ENCODE measurements at places on chromosomes 2 and 18.
A peak's percentile ranks its signal among the peaks of the same experiment; 100 is the strongest.

- no peak for DNase-seq
Observed at GRCh38 chr2:47050021-47050760, 104.9 kb downstream of the STPG4 start.

GRCh38 chr2:161379740-161380139, 36.4 kb upstream of the TBR1 start:
- DNase-seq = no peak

DNA sequence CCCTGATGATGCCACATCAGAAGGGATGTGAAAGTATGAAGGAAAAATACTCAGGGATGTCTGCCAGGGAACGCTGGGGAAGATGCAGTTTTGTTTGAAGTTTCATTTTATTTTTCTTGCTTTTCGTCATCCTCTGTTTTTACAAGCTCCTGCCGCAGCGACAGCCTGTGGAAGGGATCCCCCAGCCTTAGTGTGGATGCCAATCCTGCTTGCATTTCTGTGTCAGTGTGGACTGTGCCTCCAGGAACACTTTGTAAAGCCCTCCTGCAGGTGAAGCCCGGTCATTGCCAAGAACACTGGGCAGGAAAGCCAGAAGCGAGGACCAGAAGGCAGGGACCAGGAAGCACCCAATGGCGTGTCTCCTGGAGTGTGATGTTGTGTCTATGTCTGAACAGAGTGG, 234.3 kb downstream of the SEPTIN10 start:
- no peak for DNase-seq

DNA sequence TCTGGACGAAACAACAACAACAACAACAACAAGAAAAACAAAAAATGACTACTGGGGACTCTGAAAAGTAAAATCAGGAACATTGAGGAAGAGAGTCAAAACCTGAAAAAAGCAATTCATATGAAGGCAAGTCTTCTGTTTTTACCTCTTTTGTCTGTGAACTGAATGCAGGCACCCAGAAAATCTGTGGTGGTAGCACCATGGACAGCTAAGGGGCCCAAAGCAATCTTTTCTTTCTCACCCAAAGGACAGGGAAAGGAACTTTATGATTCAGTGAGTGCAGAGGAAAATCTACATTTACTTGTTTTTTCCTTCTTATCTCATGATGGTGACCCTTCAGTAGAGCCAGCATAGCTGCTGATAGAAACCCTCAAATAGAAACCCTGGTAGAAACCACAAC, 10.4 kb downstream of the ALK start:
- no peak for DNase-seq

DNA sequence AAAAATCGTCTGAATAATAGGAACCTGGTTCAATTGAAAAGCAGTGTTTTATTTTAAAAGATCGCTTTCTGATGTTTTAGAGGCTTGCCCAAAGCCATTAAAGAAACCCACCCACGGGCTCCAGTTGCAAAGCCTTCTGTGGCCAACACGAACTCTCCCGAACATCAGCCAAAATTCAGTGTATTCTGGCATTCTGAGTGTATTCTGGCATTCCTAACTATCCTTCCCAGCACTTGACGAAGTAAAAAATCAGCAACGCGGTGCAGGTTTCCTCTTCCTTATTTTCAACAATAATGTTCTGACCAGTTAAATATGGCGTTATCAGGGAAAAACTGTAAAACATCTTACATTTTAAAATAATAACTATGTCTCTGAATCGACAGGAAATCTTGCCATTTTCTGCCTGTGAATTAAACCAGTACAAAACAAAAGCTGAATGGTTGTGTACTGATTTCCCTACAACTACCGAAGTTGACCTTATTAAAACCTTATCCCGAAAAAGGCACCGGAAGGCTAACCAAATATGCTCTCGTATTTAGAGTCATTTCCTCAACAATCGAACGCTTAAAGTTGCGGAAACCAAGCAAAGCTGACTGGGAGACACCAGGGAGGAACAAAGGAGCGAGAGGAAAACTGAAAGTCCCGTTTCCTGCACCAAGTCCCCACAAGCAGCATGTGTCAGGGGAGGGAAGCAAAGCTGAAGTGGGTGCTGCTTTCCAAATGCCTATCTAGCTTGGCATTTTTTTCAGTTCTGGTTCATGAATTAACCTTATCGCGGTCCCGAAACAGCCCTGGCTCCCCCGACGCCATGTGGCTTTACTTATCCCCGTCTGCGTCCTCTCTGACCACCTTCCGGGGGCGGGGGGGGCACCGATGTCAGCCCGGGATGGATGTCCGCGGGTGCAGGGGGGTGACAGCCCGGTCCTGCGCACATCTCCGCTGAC, 44.3 kb downstream of the ZNF516 start:
- DNase-seq = no peak

DNA sequence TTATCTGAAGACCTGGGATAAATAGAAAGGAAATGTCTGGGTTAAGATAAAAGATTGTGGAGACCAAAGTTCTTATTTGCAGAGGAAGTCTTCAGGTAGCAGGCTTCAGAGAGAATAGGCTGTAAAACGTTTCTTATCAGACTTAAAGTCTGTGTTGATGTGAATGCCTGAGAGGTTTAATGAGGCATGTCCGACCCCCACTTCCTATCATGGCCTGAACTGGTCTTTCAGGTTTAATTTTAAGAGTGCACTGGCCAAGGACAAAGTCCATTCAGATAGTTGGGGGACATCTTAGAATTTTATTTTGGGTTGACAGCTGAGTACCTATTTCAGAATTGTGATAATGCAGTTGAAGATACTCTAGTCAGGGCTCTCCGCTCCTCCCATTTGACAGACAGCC, 92.1 kb downstream of the ATL2 start:
- no peak for DNase-seq

DNA sequence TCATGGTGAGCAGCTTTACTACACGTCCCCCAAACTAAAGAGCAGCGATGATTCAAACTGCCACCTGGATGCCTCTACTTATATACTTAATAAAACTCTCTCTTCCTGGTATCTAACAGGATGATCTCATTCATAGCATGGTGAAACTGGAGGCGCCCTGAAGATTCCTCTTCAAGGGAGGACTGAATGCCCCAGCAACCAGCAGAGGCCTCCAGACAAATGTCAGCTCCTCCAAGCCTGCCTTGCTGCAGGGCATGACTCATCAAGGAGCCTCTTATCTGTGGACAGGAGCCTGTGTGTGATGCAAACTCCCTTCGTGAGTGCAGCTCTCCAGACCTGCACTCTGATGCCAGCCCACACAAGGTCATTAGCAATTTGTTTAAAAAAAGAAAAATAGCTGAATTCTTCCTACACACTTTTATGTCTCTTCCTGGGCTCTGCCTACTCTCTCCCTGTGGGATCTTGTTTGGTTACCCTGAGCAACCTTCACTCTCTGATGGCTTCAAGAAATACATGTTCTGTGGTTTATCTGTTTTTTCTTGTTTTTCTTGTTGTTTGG, 30.2 kb downstream of the LONRF2 start:
- DNase-seq = peak; percentile 35

DNA sequence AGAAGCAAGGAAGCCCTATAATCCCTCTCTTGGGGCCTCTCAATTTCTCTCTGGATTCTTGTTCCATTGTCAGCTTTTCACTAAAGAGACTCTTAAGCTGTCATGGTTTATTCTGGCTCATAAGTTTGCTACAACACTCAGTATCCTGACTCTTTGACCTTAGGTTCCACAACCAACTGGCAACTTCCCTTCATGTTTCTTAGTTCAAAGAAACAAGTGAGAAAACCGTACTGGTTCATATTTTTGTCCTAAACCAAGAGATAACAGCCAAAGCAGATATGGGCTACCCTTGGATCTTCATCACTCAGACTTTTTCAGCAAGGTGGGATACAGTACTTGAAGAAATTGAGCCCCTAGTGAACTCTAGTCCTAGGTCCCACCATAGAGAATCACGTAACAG, 109.9 kb upstream of the CRIM1 start:
- DNase-seq = no peak

- peak; percentile 49 for DNase-seq
Observed at GRCh38 chr2:64327510-64328414, 126.2 kb upstream of the LGALSL start.

- DNase-seq = peak; percentile 35
Observed at GRCh38 chr2:130336877-130337734, 5.6 kb upstream of the IMP4 start.

DNA sequence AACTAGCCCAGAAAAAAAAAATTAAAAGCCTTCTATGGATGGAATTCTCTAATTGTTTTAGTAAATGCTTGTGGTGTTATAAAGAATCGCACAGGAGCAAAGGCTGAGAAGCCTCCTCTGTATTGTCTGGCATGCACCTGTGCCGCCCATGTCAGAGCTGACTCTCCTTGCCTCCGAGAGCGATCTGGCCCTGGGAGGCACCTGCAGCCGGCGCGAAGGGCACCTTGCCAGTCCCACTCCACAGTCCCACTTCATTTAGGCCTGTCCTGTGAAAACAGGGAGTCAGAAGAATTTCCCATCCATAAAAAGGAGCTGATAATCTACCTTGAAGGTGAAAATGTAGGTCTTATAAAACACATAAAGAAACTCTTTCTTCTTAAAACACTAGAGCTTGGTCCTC, 170.9 kb upstream of the PXDN start:
- DNase-seq = no peak

DNA sequence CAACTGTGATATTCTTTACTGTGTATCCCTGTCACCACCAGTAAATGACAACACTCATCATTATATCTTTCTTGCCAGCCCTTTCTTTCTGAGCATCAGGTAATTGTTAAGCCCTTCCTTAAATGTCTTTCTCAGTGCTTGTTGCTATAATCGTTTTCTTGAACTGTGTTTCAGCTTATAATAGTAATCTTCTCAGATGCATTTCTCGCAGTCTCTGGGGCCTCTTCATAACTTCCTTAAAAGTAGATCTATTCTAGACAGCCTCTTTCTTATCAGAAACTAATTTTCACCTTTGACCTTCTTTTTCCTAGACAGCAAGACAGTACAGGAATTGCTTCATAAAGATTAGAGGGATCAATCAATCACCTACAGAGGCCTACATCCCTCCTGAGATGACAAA, 648.1 kb downstream of the CPS1 start:
- DNase-seq = no peak

- DNase-seq = no peak
Observed at GRCh38 chr2:64937687-64938491, 51.3 kb upstream of the SLC1A4 start.
